ENCODE measurements at places on chromosomes 4 and X.

DNA sequence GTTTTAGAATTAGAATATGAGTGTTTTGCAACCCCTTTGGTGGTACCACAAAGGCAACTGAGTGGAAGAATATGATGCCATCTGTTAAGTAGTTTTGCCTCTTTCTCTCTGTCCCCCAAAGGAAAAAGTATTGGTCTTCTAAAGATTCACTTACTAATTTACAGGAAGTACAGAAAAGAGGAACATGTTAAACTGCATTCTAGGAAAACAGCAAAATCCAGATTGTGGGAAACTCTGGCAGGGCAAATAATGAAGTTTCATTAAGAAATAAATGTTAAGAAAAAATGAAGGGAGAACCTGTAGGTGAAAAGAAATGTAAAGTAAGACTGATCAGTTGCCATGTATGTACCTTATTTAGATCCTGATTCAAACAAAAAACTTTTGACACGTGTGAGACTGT lies 39.3 kb downstream of the NSUN7 start:
- DNase-seq = no peak

DNA sequence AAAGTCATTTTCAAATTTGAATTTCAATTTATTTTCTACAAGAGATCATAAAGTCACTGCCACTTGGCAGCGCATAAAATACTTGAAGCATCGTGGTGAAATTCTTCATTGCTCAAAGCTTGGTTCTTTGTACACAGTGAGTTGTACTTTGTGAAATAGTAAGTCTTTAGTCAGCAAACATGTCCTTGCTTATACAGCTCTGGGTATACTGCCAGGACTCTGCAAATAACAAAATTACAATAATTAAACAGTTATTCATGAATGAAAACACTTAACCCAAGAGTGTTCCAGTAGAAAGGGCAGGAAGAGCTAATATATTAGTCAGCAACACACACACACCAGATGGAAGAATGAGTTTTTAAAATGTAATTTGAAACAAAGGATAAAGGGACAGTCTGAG lies 1300.9 kb upstream of the DIAPH2 start:
- DNase-seq = no peak

DNA sequence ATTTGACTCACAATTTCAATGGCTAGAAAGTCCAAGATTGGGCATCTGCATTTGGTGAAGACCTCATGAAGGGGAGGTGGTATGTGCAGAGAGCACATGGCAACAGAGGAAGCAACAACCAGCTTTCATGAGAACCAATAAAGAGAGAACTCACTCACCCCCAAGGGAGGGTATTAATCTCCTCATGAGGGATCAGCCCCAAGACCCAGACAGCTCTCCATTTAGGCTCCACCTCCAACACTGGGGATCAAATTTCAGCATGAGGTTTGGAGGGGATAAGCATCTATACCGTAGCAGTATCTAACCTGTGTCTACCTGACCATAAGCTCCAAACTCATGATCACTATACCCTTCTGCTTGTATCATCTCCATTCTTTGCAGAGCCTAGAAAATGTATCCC lies 9.3 kb upstream of the TBC1D19 start:
- DNase-seq = no peak

DNA sequence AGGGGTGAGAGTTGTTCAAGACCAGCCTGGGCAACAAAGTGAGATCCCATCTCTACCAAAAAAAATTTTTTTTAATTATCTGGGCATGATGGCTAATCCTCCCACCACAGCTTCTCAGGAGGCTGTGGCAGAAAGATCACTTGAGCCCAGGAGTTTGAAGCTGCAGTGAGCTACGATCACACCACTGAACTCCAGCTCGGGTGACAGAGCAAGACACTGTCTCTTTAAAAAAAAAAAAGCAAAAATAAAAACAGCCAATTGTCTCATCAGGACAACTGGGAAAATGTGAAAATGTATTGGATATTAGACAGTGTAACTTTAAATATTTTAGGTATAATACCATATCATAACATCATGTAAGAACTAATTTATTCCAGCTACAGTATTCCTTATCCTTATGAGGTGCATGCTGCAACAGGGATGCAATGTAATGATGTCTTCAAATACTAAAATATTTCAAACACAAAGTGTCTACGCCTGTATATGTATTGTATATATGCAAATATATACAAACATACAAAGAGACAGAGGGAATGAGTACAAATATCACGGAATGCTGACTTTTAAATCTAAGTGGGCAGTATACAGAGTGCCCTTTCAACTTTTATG lies 17.2 kb downstream of the FAM13A start:
- no peak for DNase-seq
